ENCODE measurements at places on chromosomes 1 and 21.

- DNase-seq: no peak
Observed at GRCh38 chr1:12173041-12173509, 6.3 kb downstream of the TNFRSF1B start.

DNA sequence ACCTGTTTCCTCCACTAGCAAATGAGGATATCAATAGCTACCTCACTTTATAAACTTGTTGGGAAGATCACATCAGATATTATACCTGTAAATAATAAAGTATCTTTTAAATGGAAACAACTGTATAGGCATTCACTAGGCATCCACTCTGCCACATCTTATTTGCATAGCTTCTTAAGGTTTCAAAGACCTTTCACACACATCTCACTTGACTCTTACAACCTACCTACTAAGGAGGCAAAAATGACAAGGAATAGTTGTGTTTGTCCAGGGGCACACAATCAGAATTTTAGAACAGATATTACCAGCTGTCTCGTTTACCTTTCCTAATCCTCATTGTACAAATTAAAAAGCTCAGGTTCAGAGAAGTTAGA, 51.5 kb downstream of the VANGL2 start:
- no peak for DNase-seq

- DNase-seq: no peak
Observed at GRCh38 chr1:77543822-77544448, 138.5 kb downstream of the ZZZ3 start.

DNA sequence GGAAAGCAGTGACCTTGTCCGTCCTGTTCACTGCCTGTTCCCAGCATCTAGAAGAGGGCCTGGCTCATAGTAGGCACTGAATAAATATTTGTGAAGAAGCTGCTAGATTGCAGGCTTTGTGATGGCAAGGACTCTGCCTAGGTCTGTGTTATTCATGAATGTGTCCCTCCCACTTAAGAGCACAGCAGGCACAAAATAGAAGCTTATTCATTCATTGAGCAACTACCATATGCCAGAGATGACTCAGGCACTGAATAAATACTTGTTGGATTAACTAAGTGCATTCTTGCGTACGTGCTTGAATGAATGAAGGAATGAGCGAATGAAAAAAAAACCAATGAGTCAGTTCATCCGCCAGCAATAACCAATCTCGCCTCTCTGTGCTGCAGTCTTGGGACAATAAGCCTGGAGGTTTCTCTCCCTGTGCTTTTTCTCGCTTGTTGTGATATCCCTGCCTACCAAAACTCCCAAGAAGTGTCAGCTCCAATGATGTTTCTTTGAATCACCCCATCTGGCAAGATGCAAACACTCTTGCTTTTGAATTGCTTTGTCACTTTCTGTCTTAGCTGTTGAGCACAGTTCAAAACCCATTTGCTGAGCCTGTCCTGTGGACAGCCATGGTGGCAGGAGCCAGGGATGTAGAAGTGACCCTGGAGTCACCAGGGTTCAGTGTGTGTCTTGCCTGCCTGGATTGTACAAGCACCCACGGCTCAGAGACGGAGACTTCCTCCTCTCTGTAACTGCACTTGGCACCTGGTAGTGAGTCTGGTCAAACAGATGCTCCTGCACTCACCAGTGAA, 143.9 kb downstream of the KAZN start:
- DNase-seq: no peak

DNA sequence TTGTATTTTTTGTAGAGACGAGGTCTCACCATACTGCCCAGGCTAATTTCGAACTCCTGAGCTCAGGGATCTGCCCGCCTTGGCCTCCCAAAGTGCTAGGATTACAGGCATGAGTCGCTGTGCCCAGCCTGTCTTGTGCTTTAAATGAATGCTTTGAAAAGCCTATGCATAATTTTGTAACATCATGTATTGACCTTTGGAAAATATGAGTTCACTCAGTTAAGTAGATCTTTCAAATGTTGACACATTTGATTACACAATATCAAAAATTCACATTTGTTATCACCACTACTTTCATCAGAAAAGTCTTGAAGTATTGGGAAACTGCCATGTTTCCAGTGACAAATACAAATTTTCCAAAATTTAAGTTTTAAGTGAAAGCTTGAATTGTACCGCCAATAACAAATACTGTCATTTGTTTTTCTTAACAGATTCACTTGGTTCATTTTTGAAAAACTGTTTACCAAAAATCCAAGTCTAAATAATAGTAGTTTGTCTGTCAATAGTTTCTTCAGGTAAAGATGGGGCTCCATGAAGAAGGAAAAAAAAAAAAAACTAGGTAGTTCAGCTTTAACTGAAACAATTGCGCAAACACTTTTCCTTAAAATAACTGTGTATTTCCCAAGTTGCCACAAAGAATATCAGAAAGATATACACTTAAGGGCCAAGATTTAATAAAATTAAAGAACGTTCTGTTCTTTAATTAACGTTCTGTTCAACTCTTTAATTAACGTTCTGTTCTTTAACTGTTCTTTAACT, 233.2 kb upstream of the NR5A2 start:
- no peak for DNase-seq

GRCh38 chr21:35543746-35544145, 494.6 kb upstream of the RUNX1 start:
- DNase-seq: no peak

DNA sequence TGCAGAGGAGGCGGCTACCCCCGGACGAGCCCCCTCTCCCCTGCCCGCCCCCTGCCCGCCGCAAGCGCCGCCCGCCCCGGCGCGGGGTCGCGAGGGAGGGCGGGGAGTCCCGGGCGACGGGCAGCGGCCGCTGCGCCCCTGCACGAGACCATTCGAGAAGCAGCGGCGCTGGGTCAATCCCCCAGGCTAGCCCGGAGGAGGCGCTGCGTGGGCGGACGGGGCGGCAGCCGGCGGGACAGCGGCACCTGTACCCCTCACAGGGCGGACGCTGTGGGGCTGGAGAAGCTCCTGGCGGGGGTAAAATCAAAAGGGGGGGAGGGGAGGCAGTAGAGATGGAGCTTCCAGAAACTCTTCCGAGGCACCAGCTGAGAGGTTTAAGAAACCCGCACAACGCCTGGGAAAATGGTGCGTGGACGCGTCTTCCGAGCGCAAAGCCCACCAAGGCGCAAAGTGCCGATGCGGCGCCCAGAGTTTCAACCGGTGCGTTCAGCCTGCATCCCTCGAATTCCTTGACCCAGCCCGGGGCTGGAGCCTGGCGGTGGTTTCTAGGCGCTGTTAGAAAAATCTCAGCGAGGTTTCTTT, at the start of gene PLPPR5:
TSS of gene PLPPR5 (minus strand) at position 1 of the 582 bp plus-strand sequence. CDS start 190 bp downstream, outside the sequence.
- DNase-seq: no peak

DNA sequence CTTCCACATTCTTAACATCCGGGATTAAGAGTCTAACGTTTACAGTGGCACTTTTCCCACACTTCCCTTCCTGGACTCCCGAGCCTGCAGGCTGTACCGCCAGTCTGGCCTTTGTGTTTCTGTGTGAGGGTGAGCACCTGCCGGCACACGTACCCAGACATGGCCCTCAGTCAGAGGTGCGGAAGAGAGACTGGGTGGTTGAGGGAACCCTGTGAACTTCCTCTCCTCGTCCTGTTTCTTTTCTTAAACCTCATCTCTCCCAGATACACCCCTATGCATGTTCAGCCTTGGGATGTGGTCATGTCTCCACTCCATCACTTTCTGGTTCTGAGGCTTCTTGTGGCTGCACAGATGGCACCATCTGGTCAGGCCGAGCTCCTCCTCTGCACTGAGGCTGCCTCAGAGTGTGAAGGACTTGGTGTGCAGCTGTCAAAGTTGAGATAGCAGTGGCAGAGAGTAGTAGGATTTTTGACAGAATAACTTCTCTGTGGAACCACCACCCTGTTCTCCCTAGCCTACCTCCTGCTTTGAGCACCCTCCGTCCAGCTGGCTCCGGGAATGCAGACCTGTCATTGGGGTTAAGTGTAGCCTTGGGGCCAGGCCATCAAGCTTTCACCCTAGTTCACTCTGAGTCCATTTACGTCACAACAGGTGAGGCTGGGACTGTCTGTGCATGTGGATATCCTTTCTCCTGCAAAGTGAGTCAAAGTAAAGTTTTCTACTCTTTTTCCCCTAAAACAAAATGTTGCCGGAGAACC, 31.4 kb downstream of the VASH2 start:
- DNase-seq: no peak

DNA sequence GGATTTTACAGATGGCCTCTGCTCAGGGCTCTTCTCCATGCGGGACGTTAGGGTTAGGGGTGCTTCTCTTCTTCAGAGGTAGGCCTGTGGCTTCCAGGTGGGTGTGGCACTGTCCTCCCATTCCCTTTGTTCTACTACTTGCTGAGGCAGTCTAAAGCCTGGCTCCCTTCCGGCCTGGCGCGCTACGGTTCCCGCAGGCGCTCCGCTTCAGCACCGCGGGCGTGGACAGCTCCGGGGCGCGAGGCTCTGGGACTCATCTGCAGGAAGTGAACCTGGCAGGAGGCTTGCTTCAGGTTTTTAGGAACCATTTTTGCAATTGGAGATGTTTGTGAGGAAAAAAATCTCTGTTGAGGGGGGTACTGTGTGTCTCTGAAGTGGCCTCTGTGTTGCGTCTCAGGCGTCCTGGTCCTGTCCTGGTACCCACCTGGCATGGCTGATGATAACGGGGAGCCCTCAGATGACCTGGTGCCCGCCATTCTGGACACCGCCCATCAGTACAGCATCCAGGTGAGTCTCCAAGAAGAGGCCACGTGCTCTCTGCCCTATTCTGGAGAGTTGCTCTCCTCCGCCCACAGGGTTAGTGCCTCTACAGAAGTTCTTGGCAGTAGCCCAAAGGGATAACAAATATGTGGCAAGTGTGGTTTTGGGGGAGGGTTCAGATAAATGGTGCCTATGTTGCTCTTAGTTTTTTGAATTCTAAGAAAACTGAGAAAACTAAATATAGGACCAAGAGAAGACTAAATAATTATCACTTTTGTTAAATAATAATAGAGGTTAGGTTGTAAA, 1.9 kb downstream of the MANEAL start:
- DNase-seq: no peak

DNA sequence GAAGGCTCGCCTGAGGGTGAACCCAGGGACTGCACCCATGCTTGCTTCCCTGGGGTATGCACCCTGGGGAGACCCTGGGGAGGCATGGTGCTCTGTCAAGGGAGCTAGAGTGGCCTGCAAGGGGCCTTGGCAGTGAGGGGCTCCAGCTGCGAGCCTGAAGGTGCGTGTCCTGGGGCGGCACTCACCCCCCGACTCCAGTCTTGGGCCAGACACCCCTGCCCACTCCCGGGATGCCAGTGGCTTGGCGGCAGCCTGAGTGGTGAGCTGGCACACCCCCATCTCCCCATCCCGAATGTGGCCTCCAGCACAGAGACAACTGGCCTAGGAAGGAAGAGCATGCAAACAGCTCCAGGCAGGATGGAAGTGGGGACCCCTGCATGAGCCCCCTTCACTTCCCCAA, 2.6 kb downstream of the SUMO3 start:
- no peak for DNase-seq

- DNase-seq: no peak
Observed at GRCh38 chr1:38098101-38098847, 51.7 kb upstream of the POU3F1 start.

DNA sequence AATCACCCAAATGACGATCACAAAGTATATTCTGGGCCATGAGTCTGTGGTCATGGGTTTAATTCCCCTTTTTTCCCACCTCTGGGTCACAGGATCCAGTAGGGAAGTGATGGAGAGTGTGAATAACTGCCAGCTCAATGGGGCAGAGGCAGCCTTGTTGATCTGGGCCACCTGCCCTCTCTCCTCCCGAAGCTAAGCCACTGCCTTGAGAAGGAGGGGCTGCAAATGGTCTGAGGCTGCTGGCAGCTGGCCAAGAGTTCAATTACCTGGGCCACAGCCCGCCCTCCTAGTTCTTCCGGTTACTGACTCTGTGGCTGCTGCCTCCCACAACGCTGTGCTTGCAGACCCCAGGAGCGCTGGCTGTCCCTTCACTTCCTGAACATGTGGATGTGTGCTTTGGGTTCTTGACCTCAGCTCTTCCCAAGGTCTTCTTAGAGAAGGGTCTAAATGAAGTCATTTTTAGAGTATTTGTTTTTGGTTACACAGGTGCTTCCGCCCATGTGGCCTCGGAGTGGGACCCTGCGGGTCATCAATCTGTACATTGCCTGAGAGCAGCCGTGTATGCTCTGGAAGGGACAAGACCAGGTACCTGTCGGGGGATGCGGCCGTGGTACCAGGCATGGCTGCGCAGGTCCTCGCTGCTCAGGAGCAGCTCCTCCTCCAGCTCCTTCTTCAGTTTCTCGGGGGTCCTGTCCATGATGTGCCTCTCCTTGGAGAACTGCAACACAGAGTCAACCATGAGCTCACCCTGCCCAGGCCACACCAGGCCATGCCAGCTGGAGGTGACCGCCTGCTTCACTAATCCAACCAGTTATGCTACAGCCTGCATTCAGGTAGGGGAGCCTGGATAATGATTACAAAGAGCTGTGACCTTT, 89.7 kb downstream of the BCAR3 start:
- DNase-seq: no peak

- no peak for DNase-seq
Observed at GRCh38 chr1:199054694-199055093, 415.9 kb downstream of the PTPRC start.

DNA sequence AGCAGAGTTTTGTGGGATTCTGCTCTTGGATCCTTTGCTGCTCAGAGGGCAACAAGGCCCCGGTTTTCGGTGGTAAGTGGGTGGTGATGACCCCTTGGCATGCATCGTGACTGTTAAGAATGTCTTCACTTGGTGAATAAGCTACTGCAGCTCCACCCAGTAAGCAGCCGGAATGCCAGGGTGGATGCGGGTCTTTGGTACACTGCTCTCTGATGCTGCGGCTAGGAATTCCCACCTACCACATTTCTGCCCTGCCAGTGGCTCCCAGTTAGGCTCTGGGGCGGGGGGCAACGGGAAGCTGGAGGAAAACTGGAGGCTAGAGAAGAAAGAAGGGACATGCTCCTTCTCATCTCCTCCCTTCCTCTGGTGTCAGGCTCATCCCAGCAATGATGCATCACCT, 180.4 kb upstream of the GALNT2 start:
- DNase-seq: no peak

DNA sequence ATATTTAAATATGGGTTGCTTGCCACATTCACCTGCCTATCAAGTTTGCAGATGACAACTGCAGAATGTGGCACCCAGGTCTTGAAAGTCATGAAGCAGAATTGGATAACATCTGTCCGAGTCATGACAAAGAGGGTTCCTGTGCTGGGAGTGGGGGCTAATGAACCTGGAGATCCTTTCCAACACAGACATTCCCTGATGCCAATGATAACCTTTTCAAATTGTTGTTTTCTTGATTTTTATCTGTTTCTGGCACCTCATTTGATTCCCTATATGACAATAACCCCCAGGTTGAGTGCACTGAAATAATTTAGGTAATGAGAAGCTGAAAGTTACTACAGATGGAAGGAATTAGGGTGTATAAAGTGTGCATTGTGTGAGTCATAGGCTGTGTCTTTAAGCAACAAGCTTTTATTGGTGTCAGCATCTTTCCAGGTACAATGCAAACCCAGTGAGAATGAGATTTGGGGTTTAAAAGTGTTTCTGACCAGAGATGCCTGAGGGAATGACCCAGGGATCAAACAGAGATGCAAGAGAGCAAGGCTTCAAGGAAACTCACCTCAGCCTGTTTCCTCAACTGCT, 32.0 kb upstream of the IL10 start:
- DNase-seq: no peak
